Stimulated activated naive B cell treated with anti-CD40 and anti-IgM and Interleukin-4, amounts not matched to agents 10 μg/mL and 1 μg/mL and 100 μg/mL, for 72 hours (primary cell): ENCODE measurements at places on chromosomes 11 and 22.

- peaks cover 20% of the 10 kb centered on the region for H3K4me1 ChIP-seq
- H3K36me3 ChIP-seq, result peaks cover 57% of the 10 kb centered on the region
- peak overlapping the region; percentile 65 for H3K27ac ChIP-seq
- no peak for DNase-seq
- no peaks in the 10 kb centered on the region for H3K27me3 ChIP-seq
Observed at GRCh38 chr22:20566420-20567260, 59.2 kb downstream of the MED15 start.

DNA sequence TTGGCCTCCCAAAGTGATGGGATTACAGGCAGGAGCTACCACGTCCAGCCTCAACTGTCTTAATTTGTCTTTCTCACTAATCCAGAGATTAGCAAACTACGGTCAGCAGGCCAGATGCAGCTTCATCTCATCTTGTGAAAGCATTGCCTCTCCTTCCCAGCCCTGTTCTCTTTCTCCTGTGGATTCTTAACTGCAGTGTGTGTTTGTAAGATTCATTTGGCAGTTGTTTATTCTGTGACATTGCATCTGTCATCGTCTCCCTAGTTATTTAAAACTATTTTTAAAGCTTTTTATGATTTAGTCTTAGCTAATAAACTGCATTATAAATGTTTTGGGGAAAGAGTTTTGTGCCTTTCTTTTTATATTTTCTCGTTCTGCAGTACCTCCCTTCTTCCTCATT is 29.2 kb downstream of the RNF169 start:
- no peak overlapping the region for H3K4me3 ChIP-seq
- H3K4me1 ChIP-seq, result peaks cover 16% of the 10 kb centered on the region
- DNase-seq, result no peak
- peaks cover 5% of the 10 kb centered on the region for H3K36me3 ChIP-seq
- H3K27me3 ChIP-seq, result no peaks in the 10 kb centered on the region

DNA sequence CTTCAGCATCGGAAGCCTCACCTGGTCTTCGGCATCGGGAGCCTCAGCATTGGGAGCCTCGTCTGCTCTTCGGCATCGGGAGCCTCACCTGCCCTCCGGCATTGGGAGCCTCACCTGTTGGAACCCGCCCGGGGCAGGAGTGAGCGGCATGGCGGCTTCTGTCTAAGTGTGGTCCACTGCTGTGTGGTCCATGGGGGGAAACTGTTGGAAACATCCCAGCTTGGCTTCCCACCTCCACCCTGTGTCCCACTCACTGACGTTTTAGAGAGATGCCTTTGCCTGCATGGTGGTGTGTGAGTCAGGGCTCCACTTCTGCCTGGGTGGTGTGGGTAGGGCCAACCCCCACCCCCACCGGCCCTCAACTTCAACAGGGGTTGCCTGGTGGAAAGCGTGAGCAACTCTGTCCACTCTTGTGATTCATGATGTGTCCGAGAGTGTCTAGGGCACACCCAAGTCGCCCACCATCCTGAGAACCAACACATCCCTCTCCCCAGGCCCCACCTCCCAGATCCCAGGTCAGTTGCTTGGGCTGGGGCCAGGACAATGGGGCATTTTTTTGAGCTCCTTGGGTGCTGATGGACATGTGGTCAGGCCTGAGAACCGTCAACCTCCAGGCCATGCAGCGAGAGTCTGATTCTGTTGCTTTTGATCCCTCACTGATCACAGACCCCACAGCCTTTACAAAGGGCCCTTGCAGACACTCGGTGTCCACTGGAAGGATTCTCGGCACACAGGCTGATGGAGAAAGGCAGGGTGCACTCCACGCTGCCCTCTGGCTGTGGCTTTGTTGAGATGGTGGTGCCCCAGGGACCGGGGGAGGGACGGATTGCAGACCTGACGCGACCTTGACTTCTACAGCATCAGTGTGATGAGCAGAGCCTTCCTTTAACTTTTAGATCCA is 406.7 kb downstream of the TBC1D22A start:
- peaks cover 41% of the 10 kb centered on the region for H3K36me3 ChIP-seq
- H3K27ac ChIP-seq, result no peak overlapping the region
- H3K4me3 ChIP-seq, result no peak overlapping the region
- no peaks in the 10 kb centered on the region for H3K27me3 ChIP-seq
- DNase-seq, result no peak

DNA sequence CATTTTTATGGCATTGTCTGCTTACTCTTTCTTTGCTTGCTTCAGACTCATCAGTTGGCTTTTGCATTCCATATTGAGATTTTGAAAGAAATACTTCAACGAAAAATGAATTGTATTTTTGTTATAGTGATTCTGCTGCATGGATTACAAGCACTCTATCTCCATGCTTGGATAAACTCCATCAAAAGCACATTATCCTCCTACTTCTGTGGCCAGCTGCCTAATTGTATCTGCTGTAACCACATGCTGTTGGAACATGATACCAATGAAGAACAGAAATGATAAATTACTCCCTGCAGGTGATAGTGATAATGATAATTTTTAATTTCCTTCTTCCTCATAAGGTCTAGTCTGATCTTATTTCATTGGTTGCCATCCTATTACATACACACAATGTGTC is 100.8 kb downstream of the PRMT3 start:
- H3K36me3 ChIP-seq, result peaks cover 21% of the 10 kb centered on the region
- H3K4me3 ChIP-seq, result no peak overlapping the region
- H3K27ac ChIP-seq, result no peak overlapping the region
- peaks cover 5% of the 10 kb centered on the region for H3K4me1 ChIP-seq

- H3K4me3 ChIP-seq, result no peak overlapping the region
- no peaks in the 10 kb centered on the region for H3K27me3 ChIP-seq
- H3K27ac ChIP-seq, result no peak overlapping the region
- peaks cover 56% of the 10 kb centered on the region for H3K36me3 ChIP-seq
- no peak for DNase-seq
Observed at GRCh38 chr22:42807185-42807584, 49.9 kb downstream of the ARFGAP3 start.

GRCh38 chr22:31943206-31943977 is 943 bp upstream of the YWHAH start:
- H3K36me3 ChIP-seq, result peaks cover 8% of the 10 kb centered on the region
- DNase-seq, result no peak
- peaks cover 30% of the 10 kb centered on the region for H3K4me1 ChIP-seq
- peak overlapping the region; percentile 93 for H3K27ac ChIP-seq
- H3K4me3 ChIP-seq, result no peak overlapping the region
- H3K27me3 ChIP-seq, result no peaks in the 10 kb centered on the region

DNA sequence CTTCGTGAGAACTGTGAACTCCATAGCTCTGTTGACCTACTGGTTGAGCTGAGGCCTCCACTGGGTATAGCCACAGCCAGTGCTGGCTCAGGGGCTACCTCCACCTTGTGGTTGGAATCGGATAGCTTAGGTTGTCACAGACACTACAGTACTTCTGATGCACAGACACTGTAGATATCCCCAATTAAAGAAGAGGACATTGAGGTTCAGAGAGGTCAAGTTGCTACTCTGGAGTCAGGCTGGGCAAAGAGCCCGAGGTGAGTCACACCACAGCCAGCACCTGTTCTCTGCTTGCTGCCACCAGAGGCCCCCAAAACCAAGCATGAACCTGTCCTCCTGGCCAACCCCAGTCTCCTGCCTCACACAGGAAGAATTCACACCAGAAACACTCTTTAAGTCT is 5.4 kb downstream of the UFD1 start:
- peaks cover 19% of the 10 kb centered on the region for H3K4me1 ChIP-seq
- no peak for DNase-seq
- H3K4me3 ChIP-seq, result no peak overlapping the region
- no peaks in the 10 kb centered on the region for H3K27me3 ChIP-seq
- peaks cover 28% of the 10 kb centered on the region for H3K36me3 ChIP-seq

DNA sequence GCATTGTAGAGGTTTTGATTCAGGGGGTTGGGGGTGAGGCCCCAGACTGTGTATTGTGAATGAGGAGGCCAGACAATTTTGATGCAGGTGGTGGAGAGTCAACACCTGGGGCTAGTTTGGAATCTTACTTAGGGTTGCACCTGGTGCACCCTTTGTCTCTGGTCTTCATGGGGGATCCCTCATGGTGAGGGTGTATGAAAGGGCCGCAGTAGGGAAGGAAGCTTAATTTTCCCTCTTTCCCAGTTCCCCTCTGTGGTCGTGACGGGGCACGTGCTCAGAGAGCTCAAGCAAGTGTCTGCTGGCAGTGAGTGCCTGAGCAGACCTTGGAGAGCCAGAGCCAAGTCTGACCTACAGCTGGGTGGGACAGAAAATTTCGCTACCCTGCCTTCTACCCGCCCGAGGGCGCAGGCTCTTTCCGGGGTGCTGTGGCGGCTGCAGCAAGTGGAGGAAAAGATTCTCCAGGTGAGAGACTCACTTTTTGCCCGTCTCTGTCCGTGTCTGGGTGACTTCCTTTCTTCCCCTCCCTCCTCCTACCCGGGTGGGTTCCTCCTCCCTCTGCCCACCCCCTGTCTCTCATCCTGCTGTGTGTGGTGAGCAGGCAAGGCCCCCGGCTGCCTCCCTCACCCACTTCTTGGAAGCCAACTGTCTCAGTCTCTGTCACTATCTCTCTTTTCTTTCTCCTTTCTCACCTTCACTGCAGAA is 131.7 kb downstream of the MICAL2 start:
- no peak overlapping the region for H3K4me3 ChIP-seq
- no peak for DNase-seq
- H3K27ac ChIP-seq, result no peak overlapping the region
- peaks cover 1% of the 10 kb centered on the region for H3K4me1 ChIP-seq
- no peaks in the 10 kb centered on the region for H3K36me3 ChIP-seq
- H3K27me3 ChIP-seq, result peaks cover 5% of the 10 kb centered on the region

- no peaks in the 10 kb centered on the region for H3K36me3 ChIP-seq
- no peaks in the 10 kb centered on the region for H3K27me3 ChIP-seq
- DNase-seq, result no peak
- peaks cover 13% of the 10 kb centered on the region for H3K4me1 ChIP-seq
Observed at GRCh38 chr11:76854709-76855108, 6.0 kb upstream of the ACER3 start.

DNA sequence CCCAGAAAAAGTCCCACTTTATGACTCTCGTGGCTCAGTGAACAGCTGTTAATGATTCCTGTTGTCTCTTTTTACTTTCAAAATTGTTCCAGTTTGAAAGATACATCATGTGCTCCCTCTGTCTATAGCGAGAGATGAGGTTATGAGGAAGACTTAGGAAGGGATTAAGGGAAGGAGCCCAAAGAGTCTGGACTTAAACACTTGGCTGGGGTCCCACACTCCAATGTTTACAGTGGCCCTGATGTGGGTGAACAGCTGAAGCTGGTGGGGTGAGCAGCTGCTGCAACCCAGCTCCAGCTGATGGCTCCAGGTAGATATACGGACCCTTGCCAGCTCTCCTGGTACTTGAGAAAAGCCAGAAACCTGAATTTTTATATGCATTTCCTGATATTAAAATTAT is 84.5 kb upstream of the PLET1 start:
- no peak for DNase-seq
- no peaks in the 10 kb centered on the region for H3K36me3 ChIP-seq

DNA sequence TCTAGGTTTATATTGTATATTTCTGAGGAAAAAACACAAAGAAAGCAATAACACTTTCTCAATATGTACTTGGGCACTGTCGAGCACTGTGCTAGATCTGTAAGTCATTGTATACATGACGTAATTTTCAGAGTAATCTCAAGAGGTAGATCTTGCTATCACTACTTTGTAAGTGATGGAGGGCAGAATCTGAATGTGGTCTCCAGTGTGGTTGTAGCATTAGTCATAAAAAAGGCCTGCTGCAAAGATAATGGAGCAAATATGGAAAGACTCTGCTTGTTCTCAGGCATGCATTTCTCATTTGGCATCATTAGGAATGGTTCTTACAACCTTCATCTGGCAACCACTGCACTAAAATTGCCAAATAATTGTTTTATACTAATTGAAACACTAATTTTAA is 419.8 kb upstream of the CCDC179 start:
- H3K4me3 ChIP-seq, result no peak overlapping the region
- no peaks in the 10 kb centered on the region for H3K36me3 ChIP-seq
- H3K4me1 ChIP-seq, result no peaks in the 10 kb centered on the region
- DNase-seq, result no peak

DNA sequence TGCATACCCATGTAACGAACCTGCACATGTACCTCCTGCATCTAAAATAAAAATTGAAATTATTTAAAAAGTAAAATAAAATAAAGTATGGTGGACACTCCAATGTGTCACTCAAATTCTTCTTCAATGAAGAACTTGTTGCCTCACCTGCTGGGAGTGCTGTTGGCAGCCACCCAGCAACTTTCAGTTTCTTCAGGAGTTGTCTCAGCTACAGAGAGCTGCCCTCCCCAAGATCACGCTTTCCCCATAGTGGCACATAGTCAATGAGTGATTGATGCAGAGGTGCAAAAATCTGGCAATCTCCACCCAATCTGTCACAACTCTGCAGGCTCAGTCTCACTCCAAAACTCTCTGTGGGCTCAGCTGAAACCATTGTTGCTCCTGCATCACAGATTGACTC is 92.3 kb upstream of the C11orf87 start:
- H3K4me1 ChIP-seq, result no peaks in the 10 kb centered on the region
- H3K36me3 ChIP-seq, result no peaks in the 10 kb centered on the region
- H3K27me3 ChIP-seq, result no peaks in the 10 kb centered on the region
- H3K27ac ChIP-seq, result no peak overlapping the region

GRCh38 chr11:86901599-86901998 is 53.6 kb downstream of the FZD4 start:
- H3K27me3 ChIP-seq, result no peaks in the 10 kb centered on the region
- H3K4me3 ChIP-seq, result no peak overlapping the region
- no peak for DNase-seq

DNA sequence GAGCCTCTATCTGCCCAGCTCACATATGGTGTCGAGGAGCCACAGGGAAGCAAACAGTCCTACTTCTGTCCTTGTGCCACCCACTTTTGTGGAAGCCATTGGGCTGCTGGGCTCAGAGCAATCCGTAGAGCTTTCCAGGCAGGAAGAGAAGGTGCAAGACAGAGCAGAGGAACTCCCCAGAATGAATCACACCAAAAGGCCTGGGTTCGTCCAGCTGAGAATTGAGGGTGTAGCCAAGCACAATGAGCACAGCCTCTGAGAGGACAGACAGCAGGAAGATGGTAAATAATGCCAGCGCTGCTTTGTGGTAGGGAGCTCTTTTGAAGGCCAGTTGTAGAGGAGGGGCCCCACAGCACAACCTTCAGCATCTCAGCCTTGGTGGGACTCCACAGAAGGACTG is 237.8 kb downstream of the GRIK4 start:
- peaks cover 26% of the 10 kb centered on the region for H3K27me3 ChIP-seq
- no peak overlapping the region for H3K27ac ChIP-seq
- H3K36me3 ChIP-seq, result no peaks in the 10 kb centered on the region
- H3K4me1 ChIP-seq, result no peaks in the 10 kb centered on the region
- DNase-seq, result no peak
- H3K4me3 ChIP-seq, result no peak overlapping the region

- peaks cover 45% of the 10 kb centered on the region for H3K36me3 ChIP-seq
- peaks cover 18% of the 10 kb centered on the region for H3K4me1 ChIP-seq
- H3K27ac ChIP-seq, result no peak overlapping the region
Observed at GRCh38 chr11:76105637-76106036, 100.7 kb downstream of the WNT11 start.

- no peaks in the 10 kb centered on the region for H3K27me3 ChIP-seq
- peak; percentile 82 for DNase-seq
- peak within 1 kb of the TSS; percentile 89 for H3K27ac ChIP-seq
- peaks cover 14% of the 10 kb centered on the region for H3K36me3 ChIP-seq
- H3K4me3 ChIP-seq, result peak within 1 kb of the TSS; percentile 85
Observed at GRCh38 chr11:65900125-65900898, at the start of gene FOSL1. FOSL1 (minus strand) TSS chr11:65900388; CDS start chr11:65900339, 49 bp downstream.
